Activated CD4-positive, alpha-beta memory T cell treated with anti-CD3 and anti-CD28 coated beads for 36 hours (primary cell): ENCODE measurements at places on chromosomes 7 and 10. TPM values are rescaled to one million over a fixed set of nuclear protein-coding genes. Genes with fewer than 3 reads are reported as not detected.

- no peaks in the 10 kb centered on the region for H3K4me1 ChIP-seq
- DNase-seq, result no peak
- no peaks in the 10 kb centered on the region for H3K27me3 ChIP-seq
- no peak overlapping the region for H3K27ac ChIP-seq
Measured at GRCh38 chr7:144653449-144653848, 182.4 kb downstream of the TPK1 start.

GRCh38 chr10:126504063-126504760 lies 115.9 kb upstream of the ADAM12 start:
- no peak overlapping the region for H3K27ac ChIP-seq
- H3K4me1 ChIP-seq, result no peaks in the 10 kb centered on the region
- peaks cover 2% of the 10 kb centered on the region for H3K27me3 ChIP-seq
- H3K36me3 ChIP-seq, result no peaks in the 10 kb centered on the region
- H3K4me3 ChIP-seq, result peak overlapping the region; percentile 3

DNA sequence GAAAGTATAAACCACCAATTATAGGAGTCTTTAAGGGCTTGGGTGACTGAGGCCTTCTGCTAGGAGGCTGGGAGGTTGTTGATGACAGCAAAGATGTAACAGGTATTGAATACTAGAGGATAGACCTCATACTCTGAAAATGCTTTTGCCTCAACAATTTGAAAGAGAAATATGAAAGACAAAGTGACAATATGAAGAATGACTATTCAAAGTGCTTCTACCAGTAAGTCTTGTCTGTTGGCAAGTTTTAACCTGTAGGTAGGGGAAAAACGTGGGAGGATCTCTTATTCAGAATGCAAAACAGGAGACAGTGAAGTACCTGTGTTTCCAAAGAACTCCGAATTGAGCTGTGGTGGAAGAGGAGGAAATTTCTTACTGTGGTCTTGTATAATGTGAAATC lies 38.2 kb downstream of the GBF1 start:
- peak; percentile 40 for DNase-seq
- H3K4me1 ChIP-seq, result peaks cover 85% of the 10 kb centered on the region
- peak overlapping the region; percentile 46 for H3K4me3 ChIP-seq
- H3K36me3 ChIP-seq, result peaks cover 24% of the 10 kb centered on the region
- H3K27ac ChIP-seq, result peak overlapping the region; percentile 93

DNA sequence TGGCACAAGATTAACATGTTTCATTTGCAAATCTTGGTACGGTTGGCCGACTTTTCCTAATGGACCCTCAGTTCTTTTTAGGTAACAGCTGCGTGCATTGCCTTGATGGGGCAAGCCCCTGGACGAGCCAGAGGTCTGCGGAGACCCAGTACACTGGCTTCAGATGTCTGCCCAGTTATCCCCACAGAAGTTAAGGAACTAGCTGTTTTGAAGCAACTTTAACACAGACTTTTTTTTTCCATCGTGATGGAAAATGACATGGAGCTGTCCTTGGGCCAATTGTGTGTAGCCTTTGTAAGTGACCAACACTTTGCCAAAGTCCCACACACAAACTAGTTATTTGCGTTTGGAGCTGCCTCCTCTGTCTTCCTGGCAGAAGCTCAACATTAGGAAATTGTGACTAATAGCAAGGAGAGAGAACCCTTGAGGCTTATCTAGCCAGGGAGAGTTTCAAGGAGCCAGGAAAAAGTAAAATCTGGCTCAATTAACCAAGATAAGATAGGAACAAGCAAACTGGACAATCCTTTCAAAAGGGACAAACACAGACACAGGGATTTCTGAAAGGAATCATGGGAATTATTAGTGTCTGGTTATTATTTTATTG lies 99.6 kb upstream of the BMPER start:
- no peaks in the 10 kb centered on the region for H3K36me3 ChIP-seq
- H3K27me3 ChIP-seq, result no peaks in the 10 kb centered on the region
- no peaks in the 10 kb centered on the region for H3K4me1 ChIP-seq

DNA sequence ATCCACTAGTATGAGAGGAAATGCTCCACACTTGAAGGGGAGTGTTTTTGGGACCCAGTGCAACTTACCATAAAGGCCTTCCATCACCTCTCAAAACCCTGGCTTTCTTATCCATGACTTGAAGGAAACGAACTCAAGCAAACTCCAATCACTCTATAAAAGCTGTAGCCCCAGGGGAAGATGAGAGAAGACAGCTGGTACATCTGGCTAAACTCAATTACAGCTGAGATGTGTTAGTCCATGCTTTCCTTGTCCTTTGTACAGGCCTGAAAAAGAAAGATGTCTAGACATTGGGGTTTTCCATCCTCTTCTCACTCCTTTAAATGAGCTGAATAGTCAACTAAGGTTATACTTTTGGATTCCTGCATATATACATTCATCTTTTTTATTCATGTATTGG lies 89.5 kb upstream of the ANKRD30A start:
- H3K27me3 ChIP-seq, result no peaks in the 10 kb centered on the region
- H3K4me1 ChIP-seq, result no peaks in the 10 kb centered on the region
- H3K4me3 ChIP-seq, result no peak overlapping the region
- no peaks in the 10 kb centered on the region for H3K36me3 ChIP-seq

GRCh38 chr10:58352956-58353610 lies 18.3 kb downstream of the UBE2D1 start:
- H3K36me3 ChIP-seq, result no peaks in the 10 kb centered on the region
- H3K4me3 ChIP-seq, result no peak overlapping the region
- no peak overlapping the region for H3K27ac ChIP-seq
- no peak for DNase-seq

DNA sequence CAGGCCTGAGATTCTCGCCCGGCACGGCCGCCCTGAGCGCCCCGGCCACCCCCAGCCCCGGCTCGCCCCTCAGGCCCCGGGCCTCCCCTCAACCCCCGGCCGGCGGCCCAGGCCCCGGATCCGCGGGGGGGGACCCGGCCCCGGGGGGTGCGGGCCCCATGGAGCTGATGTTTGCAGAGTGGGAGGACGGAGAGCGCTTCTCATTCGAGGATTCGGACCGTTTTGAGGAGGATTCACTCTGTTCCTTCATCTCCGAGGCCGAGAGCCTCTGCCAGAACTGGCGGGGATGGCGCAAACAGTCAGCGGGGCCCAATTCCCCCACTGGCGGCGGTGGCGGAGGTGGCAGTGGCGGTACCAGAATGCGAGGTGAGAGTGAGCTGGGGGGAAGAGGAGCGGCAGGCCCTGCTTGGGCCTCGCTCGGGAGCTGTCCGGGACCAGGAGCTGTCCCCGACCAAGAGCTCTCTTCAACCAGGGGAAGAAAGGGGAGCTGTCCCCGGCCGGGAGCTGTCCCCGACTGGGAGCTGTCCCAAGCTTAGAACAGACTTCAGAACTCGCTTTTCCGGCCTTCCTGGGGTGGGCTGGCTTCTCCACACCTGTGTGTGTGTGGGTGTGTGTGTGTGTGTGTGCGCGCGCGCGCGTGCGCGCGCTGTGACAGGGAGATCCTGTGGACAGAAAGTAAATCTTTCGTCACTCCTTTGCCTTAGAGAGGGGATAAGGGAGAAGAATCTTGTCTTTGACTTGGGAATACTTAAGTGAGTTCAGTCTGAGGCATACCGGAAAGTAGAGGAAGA lies 510 bp downstream of the ZSWIM8 start:
- H3K36me3 ChIP-seq, result peaks cover 12% of the 10 kb centered on the region
- H3K27me3 ChIP-seq, result no peaks in the 10 kb centered on the region
- DNase-seq, result peak; percentile 63
- H3K27ac ChIP-seq, result peak overlapping the region; percentile 96
- H3K4me1 ChIP-seq, result peaks cover 35% of the 10 kb centered on the region
- peak overlapping the region; percentile 98 for H3K4me3 ChIP-seq

DNA sequence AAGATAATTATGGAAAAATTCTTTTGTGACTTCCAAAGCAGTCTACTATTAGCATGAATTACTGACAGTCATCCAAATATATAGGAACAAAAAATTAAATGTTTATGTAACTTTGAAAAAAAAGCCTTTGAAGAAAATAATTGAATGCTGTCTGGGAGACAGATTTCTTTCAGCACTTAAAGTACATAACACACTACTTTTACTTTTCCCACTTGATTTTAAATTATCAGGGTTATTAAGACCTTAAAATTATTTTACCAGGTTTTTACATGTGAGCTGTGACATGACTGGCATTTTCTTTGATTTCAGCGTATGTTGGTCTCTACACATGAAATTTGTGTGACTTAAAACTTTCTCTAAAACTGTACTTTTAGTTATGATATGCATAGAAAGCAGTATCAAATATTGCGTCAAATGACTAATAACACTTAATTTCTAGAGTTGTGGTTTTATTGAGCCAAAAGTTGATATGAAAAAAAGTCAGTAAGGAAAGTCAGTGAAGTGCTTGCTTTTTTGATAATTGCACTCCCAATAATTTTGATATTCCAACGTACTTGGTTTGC lies 3.1 kb downstream of the PTEN start:
- no peaks in the 10 kb centered on the region for H3K27me3 ChIP-seq
- peaks cover 48% of the 10 kb centered on the region for H3K4me1 ChIP-seq
- H3K27ac ChIP-seq, result no peak overlapping the region
- H3K36me3 ChIP-seq, result peaks cover 15% of the 10 kb centered on the region

DNA sequence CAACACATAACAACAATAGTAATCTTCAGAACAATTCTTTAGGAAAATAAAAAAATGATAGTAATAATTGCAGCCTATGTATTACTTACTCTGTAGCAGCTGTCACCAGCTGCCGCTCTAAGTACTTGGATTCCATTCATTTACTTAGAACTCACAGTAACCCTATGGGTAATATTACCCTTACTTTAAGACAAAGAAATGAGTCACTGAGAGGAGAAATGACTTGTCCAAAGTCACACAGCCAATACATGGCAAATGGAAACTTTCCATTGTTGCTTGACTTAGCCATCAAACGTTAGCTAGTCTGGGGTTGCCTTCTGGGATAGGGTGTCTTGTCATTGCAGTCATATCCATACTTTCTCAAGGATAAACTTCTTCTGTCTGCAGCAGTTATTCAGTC lies 3.6 kb downstream of the CCNY start:
- peak; percentile 33 for DNase-seq
- H3K27me3 ChIP-seq, result no peaks in the 10 kb centered on the region
- H3K36me3 ChIP-seq, result peaks cover 6% of the 10 kb centered on the region
- peak overlapping the region; percentile 62 for H3K27ac ChIP-seq
- H3K4me1 ChIP-seq, result peaks cover 70% of the 10 kb centered on the region
- H3K4me3 ChIP-seq, result no peak overlapping the region

GRCh38 chr7:4631380-4632179 lies 50.5 kb upstream of the FOXK1 start:
- no peak for DNase-seq
- H3K36me3 ChIP-seq, result no peaks in the 10 kb centered on the region
- no peaks in the 10 kb centered on the region for H3K4me1 ChIP-seq

- DNase-seq, result no peak
- H3K36me3 ChIP-seq, result no peaks in the 10 kb centered on the region
- H3K27me3 ChIP-seq, result no peaks in the 10 kb centered on the region
- H3K4me1 ChIP-seq, result no peaks in the 10 kb centered on the region
- H3K27ac ChIP-seq, result no peak overlapping the region
Measured at GRCh38 chr7:120055300-120055699, 217.7 kb upstream of the KCND2 start.

DNA sequence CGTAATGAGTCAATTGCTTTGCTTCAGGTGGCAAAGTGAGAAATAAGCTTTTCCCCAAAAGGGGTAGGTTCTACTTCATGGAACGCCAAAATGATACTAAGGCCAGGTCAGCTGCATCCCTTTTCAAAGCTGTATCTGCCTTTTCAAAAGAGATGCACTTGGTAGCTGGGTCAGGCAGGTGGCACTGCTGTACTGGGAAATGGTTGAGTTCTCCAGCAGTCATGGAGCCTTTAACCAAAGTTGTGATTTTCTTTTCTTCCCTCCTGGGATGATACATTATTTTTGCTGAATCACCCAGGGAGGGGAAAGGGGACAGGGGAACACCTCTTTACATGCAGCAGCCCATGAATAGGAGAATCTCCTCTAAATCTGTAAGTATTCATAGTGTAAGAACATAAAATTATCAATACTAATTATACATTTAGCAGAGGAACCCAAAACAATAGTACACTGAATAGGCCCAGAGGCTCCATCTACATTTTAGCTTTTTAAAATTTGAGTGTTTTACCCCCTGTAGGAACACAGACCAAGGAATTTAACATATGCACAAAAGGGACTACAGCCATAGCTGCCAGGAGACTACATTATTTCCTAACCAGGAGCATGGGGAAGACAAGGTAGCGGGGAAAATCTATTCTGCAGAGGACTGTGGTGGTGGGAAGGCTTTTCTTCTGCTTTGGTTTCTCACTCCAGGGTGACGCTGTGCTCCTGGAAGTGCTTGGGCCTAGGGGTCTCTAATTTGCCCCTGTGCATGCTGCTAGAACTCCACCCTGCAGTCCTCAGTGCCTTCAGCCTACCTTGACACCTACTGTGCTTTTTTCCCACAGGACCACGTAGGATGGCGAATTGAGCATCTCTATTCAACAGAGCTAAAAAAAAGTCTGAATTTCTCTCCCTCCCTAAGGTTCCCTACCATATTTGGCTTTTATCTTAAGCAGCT lies 6.4 kb upstream of the GPR22 start:
- no peak overlapping the region for H3K4me3 ChIP-seq
- no peaks in the 10 kb centered on the region for H3K27me3 ChIP-seq
- peak; percentile 61 for DNase-seq
- H3K36me3 ChIP-seq, result peaks cover 9% of the 10 kb centered on the region
- H3K27ac ChIP-seq, result no peak overlapping the region

- H3K36me3 ChIP-seq, result no peaks in the 10 kb centered on the region
- no peak overlapping the region for H3K27ac ChIP-seq
- DNase-seq, result no peak
- H3K4me1 ChIP-seq, result peaks cover 11% of the 10 kb centered on the region
- H3K27me3 ChIP-seq, result no peaks in the 10 kb centered on the region
Measured at GRCh38 chr7:150351587-150352194, 10.3 kb upstream of the RARRES2 start.

DNA sequence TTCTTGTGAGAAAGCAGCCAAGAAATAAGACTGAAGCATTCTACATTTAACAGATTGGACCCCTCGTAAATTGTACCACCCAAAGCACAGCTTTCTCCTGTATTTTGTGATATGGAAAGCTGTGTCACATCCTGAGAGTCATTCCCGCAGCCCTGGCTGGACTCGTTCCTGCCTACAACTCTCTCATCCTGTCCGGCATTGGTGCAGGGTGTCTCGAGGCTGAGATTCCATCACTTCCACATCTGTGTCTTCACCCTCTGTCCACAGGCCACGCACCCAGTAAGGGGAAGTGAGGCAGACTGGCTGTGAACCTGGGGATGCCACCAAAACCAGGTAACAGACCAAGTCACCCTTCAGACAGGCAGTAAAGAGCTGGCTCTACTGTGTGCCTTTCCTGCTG lies 146.2 kb upstream of the KLF6 start:
- DNase-seq, result no peak
- H3K36me3 ChIP-seq, result no peaks in the 10 kb centered on the region

- H3K4me1 ChIP-seq, result peaks cover 45% of the 10 kb centered on the region
- no peak for DNase-seq
- H3K27me3 ChIP-seq, result no peaks in the 10 kb centered on the region
Measured at GRCh38 chr7:137920637-137921399, 74.0 kb upstream of the DGKI start.

Gene MPP7
- 12.8 TPM for total RNA-seq

Gene STRIP2
- total RNA-seq, result 62.0 TPM

Gene TMEM229A
- not detected for total RNA-seq

Gene BMPR1A
- total RNA-seq, result 10.8 TPM

Gene PTN
- not detected for total RNA-seq
